ENCODE measurements at places on chromosomes 2 and 18.

DNA sequence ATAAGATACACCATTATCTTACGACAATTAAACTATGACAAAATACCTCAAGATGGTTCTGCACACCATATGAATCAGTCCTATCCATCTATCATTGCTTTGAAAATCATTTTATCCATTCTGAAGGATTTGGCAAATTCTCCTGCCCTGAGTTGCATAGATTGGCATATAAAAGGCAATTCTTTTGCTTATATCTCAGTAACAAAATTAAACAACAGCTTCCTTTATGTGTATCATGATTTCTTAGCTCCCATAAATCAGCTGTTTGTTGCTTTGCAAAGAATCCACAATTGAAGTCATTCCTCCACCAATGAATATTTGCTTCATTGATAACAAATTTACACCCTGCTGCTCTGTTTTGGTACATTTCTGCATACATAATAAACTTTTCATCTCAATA lies 61.7 kb downstream of the ITGB6 start:
- DNase-seq = no peak

- DNase-seq = peak; percentile 37
These were observed 1.3 kb downstream of the PTPRM start for GRCh38 chr18:7568426-7568825.

DNA sequence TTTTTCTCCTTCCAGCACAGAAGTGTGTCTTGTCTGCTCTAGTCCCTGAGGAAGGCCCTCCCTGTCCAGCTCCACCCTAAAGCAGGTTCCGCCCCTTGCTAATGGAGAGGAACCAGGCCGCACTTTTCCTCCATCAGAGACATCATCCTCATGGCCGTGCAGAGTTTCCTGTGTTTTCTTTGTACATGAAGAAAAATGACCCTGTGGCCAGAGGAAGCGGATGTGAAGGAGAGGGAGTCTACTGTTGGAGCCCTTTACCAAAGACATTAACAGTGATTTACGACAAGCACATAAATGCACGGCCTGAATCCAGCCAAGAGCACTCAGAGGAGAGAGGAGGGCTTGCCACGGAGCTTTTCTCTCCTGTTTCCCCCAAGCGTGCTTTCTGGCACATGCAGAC lies 109.5 kb downstream of the RNF144A start:
- DNase-seq = no peak

GRCh38 chr2:70347831-70348230 lies 46.0 kb upstream of the FAM136A start:
- no peak for DNase-seq
